ENCODE measurements at places on chromosomes 7 and 10. TPM values are rescaled to one million over a fixed set of nuclear protein-coding genes. Genes with fewer than 3 reads are reported as not detected.

Gene FKBP6
- not detected for total RNA-seq

- no peak overlapping the region for H3K4me3 ChIP-seq
- DNase-seq: no peak
- no peaks in the 10 kb centered on the region for H3K4me1 ChIP-seq
- H3K36me3 ChIP-seq: no peaks in the 10 kb centered on the region
- no peak overlapping the region for H3K27ac ChIP-seq
Measured at GRCh38 chr7:39313974-39314373, 252.2 kb upstream of the YAE1 start.

GRCh38 chr7:110881721-110882120, 209.2 kb upstream of the LRRN3 start:
- no peaks in the 10 kb centered on the region for H3K36me3 ChIP-seq
- DNase-seq: no peak
- no peak overlapping the region for H3K4me3 ChIP-seq
- H3K4me1 ChIP-seq: no peaks in the 10 kb centered on the region

- no peaks in the 10 kb centered on the region for H3K27me3 ChIP-seq
- DNase-seq: no peak
- no peak overlapping the region for H3K27ac ChIP-seq
- H3K36me3 ChIP-seq: no peaks in the 10 kb centered on the region
Measured at GRCh38 chr7:82335001-82335400, 108.6 kb downstream of the CACNA2D1 start.

DNA sequence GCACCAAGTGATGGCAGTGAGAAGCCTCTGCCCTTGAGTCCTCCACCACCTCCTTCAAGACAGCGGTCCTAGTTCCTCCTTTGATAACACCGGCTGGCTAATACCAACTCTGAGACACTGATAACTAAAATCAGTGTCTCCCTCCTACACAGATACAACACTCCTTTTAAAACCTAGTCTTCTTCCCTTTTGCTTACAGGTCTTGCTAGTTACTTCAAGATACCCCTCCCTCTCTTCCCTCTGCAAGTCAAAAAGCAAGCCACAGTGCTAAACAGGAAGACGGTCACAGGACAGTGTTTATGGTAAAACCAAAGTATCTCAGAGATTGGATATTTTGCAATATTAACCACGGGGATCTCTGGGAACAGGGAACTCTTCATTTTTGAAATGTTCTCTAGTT, 4.6 kb downstream of the AKR1B1 start:
- peaks cover 9% of the 10 kb centered on the region for H3K4me1 ChIP-seq
- DNase-seq: no peak
- H3K4me3 ChIP-seq: peak overlapping the region; percentile 13
- no peaks in the 10 kb centered on the region for H3K27me3 ChIP-seq
- peaks cover 71% of the 10 kb centered on the region for H3K36me3 ChIP-seq

Gene FZD8
- total RNA-seq: 147 TPM

Gene ZNF92
- 26.4 TPM for total RNA-seq

Gene PITX3
- 0.16 TPM for total RNA-seq

Gene TMEM213
- not detected for total RNA-seq

Gene GIMAP5
- total RNA-seq: not detected

DNA sequence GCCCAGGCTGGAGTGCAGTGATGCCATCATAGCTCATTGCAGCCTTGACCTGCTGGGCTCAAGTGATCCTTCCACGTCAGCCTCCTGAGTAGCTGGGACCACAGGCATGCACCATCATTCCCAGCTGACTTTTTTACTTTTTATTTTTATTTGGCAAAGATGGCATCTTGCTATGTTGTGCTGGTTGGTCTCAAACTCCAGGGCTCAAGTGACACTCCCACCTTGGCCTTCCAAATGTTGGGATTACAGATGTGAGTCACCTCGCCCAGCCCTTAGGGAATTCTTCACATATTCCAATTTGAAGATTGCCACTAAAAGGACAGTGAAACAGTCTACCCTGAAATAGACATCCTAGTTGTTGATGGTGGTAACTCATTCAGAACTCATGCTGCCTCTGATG, 27.7 kb downstream of the SUGCT start:
- H3K4me1 ChIP-seq: no peaks in the 10 kb centered on the region
- H3K4me3 ChIP-seq: no peak overlapping the region
- DNase-seq: no peak
- H3K27ac ChIP-seq: no peak overlapping the region
- no peaks in the 10 kb centered on the region for H3K27me3 ChIP-seq

Gene ZP3
- 3.5 TPM for total RNA-seq

Gene VIPR2
- total RNA-seq: 0.97 TPM
